ENCODE measurements at places on chromosomes 2 and 18.

- DNase-seq, result no peak
Observed at GRCh38 chr2:4420032-4420431, 716.7 kb downstream of the DCDC2C start.

- no peak for DNase-seq
Observed at GRCh38 chr2:71831193-71831577, 316.5 kb downstream of the CYP26B1 start.

GRCh38 chr2:65429786-65430602 lies 2.4 kb downstream of the SPRED2 start:
- no peak for DNase-seq

- DNase-seq, result no peak
Observed at GRCh38 chr18:32906506-32907310, 133.9 kb upstream of the KLHL14 start.

GRCh38 chr2:216221811-216222210 lies 112.7 kb downstream of the XRCC5 start:
- DNase-seq, result no peak

- no peak for DNase-seq
Observed at GRCh38 chr2:111208639-111209038, 87.9 kb downstream of the BCL2L11 start.

GRCh38 chr2:235698491-235698890 lies 204.6 kb downstream of the AGAP1 start:
- DNase-seq, result no peak

GRCh38 chr18:26418225-26418624 lies 130.1 kb downstream of the KCTD1 start:
- no peak for DNase-seq

GRCh38 chr2:215614296-215614695 lies 178.4 kb upstream of the FN1 start:
- DNase-seq, result no peak

- no peak for DNase-seq
Observed at GRCh38 chr2:19859565-19859964, 42.2 kb downstream of the TTC32 start.

- no peak for DNase-seq
Observed at GRCh38 chr18:67310826-67311225, 205.7 kb downstream of the DSEL start.

Data from HuH-7.5 (cell line).